GM10248 (cell line): ENCODE measurements at places on chromosomes 4 and X.

GRCh38 chrX:6382284-6382683, 152.6 kb downstream of the VCX3A start:
- DNase-seq, result no peak

DNA sequence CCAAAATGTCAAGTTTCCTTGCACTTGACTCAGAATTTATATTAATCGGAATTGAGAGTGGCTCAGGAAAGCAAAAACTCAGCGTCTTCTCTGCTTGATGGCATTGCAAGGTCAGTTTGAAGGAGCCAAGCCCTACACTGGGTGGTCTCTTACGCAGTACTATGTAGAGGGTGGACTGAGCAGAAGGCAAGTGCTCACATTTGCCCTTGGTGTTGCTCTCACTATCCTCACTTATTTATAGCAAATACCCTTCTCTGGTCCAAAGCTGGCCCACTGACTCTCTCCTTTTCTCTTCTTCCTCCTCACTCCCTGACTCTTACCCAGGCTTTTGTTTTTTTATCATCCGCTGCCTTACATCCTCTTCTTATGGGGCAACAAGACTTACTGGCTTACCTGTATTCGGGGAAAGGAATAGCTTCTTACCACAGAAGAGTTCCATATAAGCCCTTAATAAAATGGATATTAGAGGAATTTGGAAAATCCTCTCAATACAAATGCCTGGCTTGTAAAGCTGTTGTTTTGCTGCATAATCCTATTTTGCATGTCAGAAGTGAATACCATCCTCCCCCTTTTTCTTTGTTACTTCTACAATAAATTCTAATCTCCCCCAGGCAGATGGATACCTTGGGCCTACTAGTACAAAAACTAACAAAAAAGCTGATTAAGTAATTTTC, 24.8 kb upstream of the GATB start:
- no peak for DNase-seq

DNA sequence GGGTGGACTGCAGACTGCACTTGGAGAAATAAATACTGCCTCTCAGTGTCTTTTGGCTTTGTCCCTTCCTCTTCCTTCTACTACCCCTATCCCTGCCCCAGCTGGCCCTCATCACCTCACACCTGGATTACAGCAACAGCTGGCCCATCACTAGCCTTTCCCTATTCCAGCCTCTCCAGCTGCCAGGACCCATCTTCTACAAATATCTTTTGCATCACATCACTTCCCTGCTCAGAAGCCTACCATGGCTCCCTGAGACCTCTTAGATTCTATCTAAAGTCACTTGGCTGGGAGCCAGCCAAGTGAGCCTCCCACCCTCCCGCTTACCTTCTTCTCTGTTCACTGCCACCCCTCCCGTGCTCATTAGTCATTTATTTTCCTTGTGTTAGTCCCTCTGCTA, 66.8 kb downstream of the TSC22D3 start:
- no peak for DNase-seq

- DNase-seq, result no peak
These were observed 112.9 kb downstream of the IRF2 start for GRCh38 chr4:184361443-184361842.

- no peak for DNase-seq
These were observed 86.5 kb downstream of the MAGED4 start for GRCh38 chrX:52271206-52271605.

DNA sequence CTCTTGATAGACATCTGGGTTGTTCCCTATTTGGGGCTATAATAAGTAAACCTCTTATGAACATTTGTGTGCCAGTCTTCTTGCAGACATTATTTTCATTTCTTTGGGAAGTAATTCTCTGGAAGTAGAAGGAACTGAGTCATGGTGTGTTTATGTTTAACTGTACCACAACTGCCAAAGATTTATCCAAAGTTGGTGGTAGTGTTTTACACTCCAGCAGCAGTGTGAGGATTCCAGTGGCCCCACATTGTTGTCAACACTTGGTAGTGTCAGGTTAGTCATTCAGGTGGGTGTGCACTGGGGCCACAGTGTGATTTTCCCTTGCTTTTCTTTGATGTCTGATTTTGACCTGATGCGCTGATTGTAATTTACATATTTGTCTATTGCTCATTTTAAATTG, 5.0 kb upstream of the UVSSA start:
- DNase-seq, result no peak

DNA sequence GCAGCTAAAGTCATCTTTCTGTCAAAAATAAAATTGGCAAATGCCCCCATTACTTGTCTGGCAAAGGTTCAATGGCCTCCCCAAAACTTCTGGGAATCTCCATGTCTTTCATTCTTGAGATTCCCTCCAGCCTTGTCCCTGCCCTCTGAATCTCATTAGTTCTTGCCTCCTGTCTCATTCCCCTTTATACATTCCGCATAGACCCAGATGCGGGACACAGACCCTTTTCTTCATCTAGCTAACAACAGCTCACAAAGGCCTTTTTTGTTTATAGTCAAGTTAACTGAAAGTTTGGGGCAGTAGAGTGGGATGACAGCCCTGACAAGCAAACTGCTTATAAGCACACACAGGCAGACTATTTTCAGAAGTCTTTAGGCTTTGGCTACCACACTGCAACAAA, 306.1 kb upstream of the FAM241A start:
- DNase-seq, result no peak

GRCh38 chr4:148770848-148771247, 328.6 kb upstream of the NR3C2 start:
- no peak for DNase-seq

- no peak for DNase-seq
These were observed 55.9 kb downstream of the STOX2 start for GRCh38 chr4:183960962-183961541.

DNA sequence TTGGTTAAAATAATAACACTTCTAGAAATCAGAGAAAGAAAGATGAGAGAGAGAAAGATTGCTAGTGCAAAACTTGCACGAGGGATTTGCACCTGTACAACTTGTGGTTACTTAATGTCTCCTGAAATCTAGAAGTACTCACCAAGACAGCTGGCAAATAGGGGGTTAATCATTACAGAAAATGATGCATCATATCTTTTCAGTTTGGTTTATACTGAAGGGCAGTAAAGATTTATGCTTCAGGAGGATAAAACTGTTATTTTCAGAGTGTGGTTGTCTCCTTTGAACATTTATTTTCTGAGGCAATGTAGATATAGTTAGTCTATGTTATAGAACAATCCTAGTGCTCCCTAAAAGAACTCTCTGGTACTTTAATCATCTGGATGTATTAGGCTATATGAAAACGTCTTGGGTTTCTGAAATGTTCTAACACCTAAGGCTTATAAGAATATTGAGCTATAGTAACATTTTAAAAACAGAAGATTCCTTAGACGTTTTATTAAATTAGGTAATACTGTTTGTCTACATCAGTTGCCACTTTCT, 13.3 kb downstream of the ATOH1 start:
- no peak for DNase-seq

GRCh38 chrX:49177338-49177833, 5.7 kb downstream of the PLP2 start:
- no peak for DNase-seq

DNA sequence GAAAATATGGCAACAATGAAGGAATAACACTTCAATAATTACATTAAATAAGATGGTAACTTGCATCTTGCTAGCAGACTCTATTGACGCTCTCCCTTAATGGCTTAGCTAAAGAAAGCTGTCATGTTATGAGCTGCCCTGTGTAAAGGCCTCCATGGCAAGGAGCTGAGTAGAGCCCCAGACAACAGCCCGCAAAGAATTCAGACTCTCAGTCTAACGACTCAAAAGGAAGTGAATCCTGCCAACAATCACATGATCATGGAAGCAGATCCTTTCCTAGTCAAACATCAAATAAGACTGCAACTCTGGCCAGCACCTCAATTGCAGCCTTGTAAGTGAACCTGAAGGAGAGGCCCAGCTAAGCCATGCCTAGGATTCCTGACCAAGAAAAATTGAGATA, 157.6 kb downstream of the MAB21L2 start:
- no peak for DNase-seq

- no peak for DNase-seq
These were observed 315.8 kb downstream of the MID1IP1 start for GRCh38 chrX:39117101-39117500.

DNA sequence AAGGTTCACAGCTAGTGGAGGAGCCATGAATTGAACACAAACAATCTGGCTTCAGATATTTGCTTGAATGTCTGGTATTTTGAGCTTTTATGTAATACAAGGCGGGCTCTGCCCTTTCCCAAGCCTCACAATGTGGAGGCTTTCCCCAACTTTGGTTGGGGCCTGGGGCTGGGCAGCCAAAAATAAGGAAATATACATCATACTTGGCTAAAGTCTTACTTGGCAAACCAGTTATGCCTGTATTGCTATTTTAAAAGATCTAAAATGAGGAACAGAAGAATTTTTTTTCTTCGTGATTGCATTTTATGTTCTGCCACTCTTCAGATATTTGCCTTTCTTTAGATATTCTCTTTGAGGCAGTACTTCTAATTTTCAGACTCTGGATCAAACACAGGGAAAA, 26.1 kb downstream of the ARFIP1 start:
- no peak for DNase-seq

- no peak for DNase-seq
These were observed 193.2 kb downstream of the COMMD8 start for GRCh38 chr4:47270201-47270888.

DNA sequence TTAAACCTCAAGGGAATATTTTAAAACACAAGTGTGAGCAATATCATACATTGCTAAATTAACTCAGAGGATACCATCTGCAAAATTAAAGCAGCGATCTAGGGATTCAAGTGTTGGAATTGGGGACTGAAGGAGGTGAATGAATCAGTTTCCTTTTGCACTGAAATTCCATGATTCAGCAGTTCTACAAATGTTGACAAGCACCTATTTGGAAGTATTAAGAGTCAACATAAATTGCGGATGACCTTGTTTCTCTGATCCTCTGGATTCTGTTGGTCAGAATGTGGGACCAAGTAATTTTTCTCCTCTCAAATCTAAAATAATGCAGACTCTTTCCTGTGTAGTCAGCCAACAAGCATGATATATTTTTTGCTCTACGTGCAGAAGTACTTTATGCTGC, 78.8 kb downstream of the LDB2 start:
- DNase-seq, result no peak

- no peak for DNase-seq
These were observed 84.6 kb downstream of the TSPAN5 start for GRCh38 chr4:98573791-98574190.

GRCh38 chr4:188078116-188078515, 31.3 kb downstream of the TRIML2 start:
- DNase-seq, result no peak

DNA sequence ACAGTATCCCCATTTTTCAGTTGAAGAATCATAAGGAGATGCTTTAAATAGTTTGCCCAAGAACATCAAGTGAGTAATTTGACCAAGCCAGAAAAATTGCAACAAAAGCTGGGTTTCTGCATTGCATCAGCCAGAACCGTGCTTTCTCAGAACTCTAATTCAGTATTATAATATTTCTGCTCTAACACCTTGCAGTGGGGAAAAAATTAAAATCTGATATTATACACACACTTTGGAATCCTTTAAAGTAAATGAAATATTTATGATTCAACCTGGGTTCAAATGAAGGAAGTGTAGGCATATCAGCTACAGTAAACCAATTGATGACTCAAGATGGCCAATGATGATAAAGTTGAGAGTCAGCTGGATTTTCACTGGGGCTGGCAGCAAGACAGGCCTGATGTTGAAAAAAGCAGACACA, 387.6 kb upstream of the ZFP42 start:
- DNase-seq, result no peak

- no peak for DNase-seq
These were observed 3.6 kb upstream of the TDO2 start for GRCh38 chr4:155899891-155900290.

- DNase-seq, result no peak
These were observed 200.8 kb downstream of the SPATA18 start for GRCh38 chr4:52251864-52252263.

GRCh38 chr4:128225148-128225547, 62.5 kb downstream of the PGRMC2 start:
- no peak for DNase-seq

GRCh38 chr4:169099771-169100180, 89.7 kb upstream of the CBR4 start:
- DNase-seq, result peak; percentile 30

DNA sequence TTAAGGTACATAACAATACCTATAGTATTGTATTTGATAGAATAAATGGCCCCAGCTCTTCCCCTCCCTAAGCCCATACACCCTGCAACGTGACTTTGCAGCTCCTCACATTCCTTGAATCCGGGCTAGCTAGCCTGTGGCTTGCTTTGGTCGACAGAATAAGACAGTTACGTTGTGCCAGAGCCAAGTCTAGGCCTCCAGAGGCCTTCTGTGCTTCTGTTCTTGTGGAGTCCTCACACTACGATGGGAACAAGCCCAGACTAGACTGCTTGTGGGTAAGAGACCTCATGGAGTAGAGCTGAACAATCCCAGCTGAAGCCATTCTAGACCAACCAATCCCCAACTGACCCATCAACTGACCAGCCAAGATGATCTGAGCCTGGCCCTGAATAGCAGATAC, 102.4 kb upstream of the PLAC1 start:
- DNase-seq, result no peak

DNA sequence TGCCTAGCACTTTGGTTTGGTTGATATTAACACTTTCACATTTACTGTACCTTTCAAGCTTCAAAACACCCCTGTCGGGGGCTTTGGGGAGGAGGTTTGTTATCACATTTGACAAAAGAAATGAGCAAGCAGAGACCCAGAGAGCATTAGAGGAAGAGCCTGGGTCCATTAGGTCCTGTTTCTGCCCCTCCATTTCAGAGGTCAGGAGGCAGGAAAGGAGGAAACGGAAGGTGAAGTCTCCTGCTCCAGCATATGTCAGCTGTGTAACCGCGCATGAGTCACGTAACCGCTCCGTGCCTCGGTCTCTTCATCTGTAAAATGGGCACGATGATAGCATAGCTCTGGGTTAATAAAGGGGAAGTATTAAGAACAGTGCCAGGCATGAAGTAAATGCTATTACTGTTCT, 201.9 kb upstream of the BCOR start:
- DNase-seq, result peak; percentile 28

- DNase-seq, result no peak
These were observed 223.4 kb downstream of the FAM47B start for GRCh38 chrX:35166023-35166422.

GRCh38 chr4:18518098-18518497, 496.5 kb upstream of the LCORL start:
- DNase-seq, result no peak

DNA sequence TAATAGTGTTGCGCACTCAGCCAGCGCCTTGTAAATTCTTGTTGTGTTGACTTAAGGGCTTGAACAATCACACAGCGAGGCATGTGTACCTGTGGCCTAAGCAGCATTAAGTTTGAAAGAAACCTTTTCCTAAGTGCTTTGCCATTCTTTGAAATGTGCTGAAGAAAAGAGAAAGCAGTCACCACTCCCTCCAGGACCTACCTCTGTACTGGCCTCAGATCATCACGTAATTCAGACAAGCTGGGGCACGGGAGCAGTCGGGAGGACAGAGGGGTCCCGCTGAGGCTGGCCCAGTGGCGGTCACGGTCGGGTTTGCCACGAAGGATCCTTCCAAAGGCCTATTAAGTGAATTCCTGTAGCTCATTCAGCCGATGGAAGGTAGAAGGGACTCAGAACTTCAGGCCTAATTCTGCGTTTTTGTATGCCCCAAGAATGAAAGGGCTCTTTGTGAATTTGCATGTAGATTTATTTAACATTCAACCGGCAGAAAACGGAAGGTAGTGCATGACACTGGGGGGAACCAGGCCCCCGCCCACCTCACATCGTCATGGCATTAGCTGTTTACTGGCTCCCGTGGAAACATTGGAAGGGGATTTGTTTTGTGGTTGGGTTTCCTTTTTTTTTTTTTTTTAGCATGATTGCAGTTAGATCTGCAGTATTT, 106.3 kb downstream of the TRAPPC11 start:
- DNase-seq, result no peak
